Nasal cavity respiratory epithelium epithelial cell of viscerocranial mucosa (primary cell): ENCODE measurements at places on chromosomes 4 and X. TPM values are rescaled to one million over a fixed set of nuclear protein-coding genes. Genes with fewer than 3 reads are reported as not detected.

Gene SMR3B
- not detected in 2 replicates for total RNA-seq

Gene CITED1
- 0.14 and 0.34 TPM in 2 replicates for total RNA-seq

Gene NRK
- under 0.01 TPM in 1 of 2 replicates, not detected in the other for total RNA-seq

Gene BBS12
- 4.4 and 4.9 TPM in 2 replicates for total RNA-seq

Gene FREM3
- total RNA-seq: not detected in 2 replicates

Gene HSPA4L
- total RNA-seq: 31.4 and 36.7 TPM in 2 replicates

Gene ARHGAP36
- not detected in 2 replicates for total RNA-seq

Gene TRIML2
- under 0.01 and 0.07 TPM in 2 replicates for total RNA-seq

Gene HNRNPDL
- 99.5 and 149 TPM in 2 replicates for total RNA-seq
